GM12865 (cell line): ENCODE measurements at places on chromosomes 6 and 20.

GRCh38 chr20:52953020-52953419 is 19.1 kb upstream of the TSHZ2 start:
- DNase-seq: no peak

DNA sequence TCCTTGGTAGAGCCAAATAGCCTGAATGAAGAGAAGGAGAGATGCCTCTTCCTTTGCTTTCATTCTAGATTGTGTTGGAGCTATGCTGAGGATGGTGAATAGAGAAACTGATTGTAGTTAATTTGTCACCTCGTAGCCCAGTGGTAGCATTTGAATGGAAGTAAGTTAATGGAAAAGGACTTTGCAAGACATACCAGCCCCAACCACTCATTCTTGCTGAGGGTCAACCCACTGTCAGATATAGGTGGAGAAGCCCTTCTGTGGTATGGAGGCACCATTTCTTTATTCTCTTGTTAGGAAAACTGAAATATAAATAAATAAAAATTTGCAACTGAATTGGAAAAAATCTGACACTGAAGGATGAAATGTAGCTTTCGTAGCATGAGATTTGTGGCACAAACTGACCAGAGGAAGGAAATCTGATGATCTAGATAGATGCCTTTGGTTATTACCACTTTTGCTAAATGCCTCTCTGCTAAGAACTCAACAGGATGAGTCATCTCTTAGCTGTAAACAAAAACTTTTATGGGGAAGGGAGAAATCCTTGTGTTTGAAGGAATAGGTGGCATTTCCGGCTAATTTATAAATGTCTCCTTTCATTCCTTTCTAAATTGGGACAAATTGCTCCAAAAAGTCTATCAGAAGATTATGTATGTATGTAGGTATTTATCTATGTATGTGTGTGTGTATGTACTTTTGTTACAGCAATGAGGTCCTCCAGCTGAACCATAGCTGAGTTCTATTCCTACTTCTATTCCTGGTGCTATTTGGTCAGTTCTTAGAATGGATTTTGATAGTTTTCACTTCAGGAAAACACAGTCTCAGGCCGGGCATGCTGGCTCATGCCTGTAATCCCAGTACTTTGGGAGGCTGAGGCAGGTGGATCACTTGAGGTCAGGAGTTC is 76.5 kb upstream of the SUPT3H start:
- no peak for DNase-seq

DNA sequence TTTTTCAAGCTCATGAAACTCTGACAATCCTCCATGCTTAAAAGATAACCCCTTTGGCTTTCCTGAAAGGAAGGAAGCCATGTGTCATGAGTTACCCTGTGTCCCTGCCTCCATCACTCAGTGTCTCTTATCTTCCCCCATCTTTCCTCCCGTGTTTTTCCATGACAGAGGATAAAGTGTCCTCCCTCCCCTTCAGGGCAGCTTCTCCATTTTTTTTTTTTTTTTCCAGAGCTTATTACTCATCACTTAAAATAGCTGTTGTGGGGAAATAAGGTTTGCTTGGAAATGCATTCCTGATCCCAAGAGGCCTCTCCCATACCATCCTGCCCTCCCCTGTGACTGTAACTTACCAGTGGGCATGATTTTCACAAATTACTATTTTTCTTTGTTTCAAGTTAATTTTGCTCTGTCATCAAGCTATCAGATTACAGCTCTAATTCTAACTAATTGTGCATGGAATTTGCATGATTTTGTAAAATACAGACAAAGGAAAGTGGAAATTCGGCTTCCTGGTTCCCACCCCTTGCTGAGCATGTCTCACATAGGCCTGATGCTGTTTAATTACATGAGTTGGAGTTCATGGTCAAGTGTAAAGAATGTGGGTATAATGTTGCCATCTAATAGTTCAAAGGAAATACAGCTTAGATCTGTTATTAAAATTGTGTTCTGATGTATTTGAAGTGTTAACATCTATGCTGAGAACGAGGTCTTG is 614.5 kb upstream of the FLRT3 start:
- no peak for DNase-seq

- DNase-seq: no peak
Measured at GRCh38 chr6:65830151-65830550, 123.1 kb upstream of the EYS start.

DNA sequence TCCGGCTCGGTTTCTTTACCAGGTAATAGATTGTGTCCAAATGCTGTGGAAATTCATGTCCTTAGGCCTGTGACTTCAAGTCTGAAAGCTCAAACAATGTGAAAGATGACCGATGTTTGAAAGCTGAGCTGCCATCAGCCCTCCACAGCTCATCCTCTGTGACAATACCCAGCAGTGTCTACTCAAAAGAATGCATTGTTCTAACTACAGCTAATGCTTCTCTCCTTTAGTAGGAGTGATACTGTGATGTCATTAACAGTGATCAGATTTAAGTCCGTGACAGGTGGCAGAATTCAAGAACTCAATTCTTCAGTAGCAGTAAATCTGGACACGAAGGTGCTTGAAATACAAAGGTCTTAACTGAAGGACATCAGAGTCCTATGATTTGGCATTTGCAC is 97.3 kb downstream of the RCAN2 start:
- DNase-seq: no peak

GRCh38 chr20:5691918-5692618 is 58.1 kb upstream of the SHLD1 start:
- DNase-seq: peak; percentile 94

- DNase-seq: peak; percentile 1
Measured at GRCh38 chr20:8161264-8162071, 29.4 kb downstream of the PLCB1 start.

- no peak for DNase-seq
Measured at GRCh38 chr6:81515562-81516453, 236.7 kb downstream of the TENT5A start.

- DNase-seq: no peak
Measured at GRCh38 chr6:110389689-110390382, 25.5 kb downstream of the DDO start.
